ENCODE measurements at places on chromosomes 5 and 9.
A peak's percentile ranks its signal among the peaks of the same experiment; 100 is the strongest.

DNA sequence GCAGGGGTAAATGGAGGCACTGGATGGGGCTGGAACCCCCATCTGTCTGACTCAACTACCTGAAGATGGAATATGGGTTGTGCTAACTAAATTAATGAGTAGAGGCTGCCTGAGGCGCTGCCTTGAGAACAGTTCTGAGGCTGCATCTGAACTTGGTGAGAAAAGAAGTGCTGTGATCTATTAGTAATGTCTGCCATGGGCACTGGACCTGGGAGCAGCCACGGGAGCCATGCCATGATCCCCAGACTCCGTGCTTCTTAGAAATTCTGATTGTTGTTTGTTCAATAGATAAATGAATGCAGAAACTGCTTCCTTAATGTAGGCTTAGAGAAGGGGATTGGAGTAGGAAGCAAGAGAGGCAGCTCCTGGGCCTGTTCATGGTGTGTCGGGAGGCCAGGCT, 80.2 kb downstream of the KCNIP1 start:
- no peak for DNase-seq

- DNase-seq: no peak
Measured at GRCh38 chr5:151244206-151244605, 8.8 kb upstream of the GM2A start.

GRCh38 chr5:16152601-16153568, 26.7 kb downstream of the MARCHF11 start:
- no peak for DNase-seq

GRCh38 chr9:99253772-99254431, 31.8 kb downstream of the SEC61B start:
- DNase-seq: no peak

- no peak for DNase-seq
Measured at GRCh38 chr5:134142052-134142451, 27.6 kb downstream of the TCF7 start.

DNA sequence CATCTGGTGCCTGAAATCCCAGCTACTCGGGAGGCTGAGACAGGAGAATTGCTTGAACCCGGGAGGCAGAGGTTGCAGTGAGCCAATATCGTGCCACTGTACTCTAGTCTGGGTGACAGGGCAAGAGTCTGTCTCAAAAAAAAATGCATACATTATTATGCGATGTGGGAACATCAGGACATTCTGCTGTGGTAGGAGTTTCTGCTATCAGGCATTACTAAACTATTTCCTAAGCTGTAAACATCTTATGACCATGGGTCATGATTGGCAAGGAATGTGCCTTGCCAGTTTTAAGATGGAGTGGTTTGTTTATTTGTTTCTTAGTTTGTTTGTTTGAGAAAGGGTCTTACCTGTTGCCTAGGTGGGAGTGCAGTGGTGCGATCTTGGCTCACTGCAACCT, 45.1 kb upstream of the FAM120A start:
- no peak for DNase-seq

DNA sequence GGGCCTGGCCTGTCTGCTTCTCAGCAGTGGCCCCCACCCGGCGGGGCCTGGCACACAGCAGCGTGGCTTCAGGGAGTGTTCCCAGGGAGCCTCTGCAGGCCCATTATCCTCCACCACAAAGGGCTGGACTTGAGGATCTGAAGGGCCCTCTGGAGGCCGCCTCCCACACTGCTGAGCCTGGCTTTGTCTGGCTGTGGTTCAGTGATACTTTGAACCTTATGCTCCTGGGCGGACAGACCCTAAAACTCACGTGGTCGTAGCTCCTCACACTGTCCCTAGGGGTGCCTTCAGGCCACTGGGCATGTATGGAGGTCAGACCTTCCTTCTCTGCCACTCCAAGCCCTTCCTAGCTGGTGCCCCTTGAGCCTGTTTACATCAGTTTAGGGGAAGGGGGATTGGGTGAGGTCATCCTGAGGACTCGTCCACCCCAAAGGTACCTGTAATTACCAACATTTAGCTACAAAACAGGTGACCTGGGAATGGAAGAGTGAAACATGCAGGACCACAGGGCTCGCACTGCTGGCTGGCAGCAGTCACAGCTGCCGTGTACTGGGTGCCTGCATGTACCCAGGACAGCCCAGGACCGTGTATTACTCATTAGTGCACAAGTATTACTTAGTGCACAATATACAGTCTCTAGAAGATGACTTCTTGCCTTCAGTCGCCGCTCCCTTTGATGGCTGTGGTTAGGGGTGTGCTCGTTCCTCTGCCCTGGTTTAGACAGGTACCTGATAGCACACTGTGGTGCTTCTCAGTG, 8.5 kb downstream of the GRHPR start:
- DNase-seq: no peak

- DNase-seq: no peak
Measured at GRCh38 chr5:54453046-54453445, 2.5 kb upstream of the HSPB3 start.

GRCh38 chr5:156475182-156476157, 148.5 kb downstream of the SGCD start:
- peak; percentile 93 for DNase-seq

DNA sequence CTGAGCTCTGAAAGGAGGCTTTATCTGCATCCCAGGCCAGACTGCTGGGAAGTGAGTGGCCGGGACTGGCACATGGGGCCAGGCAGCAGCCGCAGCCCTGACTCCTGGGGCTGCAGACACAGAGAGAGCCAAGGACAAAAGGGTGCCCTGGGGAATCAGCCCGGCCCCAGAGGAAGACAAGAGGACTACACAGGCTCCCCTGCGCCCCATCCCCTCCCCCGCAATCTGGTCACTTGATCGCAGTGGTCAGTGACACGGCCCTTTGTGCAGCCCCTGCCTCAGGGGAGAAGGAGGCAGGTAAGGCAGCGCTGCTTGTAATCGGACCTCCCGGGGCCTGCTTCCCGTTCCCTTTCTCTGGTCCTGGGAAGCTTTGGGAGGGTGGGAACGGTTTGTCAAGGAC, 55.5 kb upstream of the FUBP3 start:
- no peak for DNase-seq

DNA sequence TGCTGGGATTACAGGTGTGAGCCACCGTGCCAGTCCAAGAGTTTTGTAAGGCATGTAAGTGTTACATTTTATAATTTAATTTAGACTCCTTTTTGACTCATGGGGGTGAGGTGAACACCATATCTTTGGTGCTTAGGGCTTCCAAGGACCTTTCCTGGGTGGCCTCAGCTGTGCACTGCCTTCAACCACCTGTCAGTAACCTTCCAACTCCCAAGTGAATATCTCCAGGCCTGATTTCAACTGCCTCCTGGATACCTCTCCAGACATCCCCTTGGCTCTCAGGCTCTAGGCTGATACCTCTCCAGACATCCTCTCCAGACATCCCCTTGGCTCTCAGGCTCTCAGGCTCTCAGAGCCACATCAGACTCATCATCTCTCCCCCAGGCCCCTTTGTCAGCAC, 30.9 kb upstream of the TTLL11 start:
- DNase-seq: no peak

GRCh38 chr9:137881591-137882505, 4.3 kb downstream of the CACNA1B start:
- no peak for DNase-seq

DNA sequence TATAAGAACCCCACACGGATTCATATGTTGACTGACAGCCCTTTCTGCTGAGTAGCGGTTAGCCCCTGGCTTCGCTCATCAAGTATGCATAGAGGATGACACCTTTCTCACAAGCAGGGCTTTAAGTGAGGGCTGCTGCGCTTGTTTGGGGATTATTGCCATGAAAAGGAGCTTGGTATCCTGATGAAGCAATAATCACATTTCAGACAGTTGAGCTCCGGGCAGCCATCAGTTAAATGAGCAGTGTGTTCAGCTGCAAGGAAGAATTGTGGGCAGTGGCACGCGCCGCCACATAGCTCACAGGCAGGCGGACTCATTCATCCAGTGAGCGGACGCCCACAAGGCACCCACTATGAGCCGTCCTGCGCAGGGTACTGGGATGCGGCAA, 77.6 kb downstream of the NEK6 start:
- no peak for DNase-seq

- no peak for DNase-seq
Measured at GRCh38 chr5:158039441-158039840, 180.5 kb upstream of the CLINT1 start.

DNA sequence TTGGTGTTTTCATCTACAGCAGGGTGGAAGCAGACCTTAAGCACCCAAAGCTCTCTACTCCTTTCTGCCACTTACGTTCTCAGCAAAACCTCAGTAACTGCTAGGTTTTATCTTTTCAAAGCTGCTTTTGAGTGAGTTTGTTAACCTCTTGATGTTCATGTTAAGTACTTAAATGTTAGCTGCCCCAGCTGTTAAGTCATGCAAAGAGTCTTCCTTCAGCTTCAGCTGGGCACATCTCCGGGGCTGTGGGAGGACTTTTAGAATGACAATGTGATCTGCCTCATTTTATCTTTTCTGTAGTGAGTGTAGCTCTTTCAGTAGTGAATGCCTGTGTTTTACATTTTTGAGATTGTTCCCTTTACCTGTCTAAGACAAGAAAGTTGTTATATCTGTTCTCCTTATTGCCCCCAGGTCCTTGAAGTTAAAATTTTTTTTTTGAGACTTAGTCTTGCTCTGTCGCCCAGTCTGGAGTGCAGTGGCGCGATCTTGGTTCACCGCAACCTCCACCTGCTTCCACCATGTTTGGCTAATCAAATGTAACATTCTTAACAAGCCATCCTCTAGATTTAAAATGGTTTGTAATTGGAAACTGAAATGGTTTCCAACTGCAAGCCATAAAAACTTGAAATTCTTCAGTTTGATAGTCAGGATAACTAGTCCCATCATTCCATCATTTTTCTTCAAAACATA, 19.6 kb downstream of the KDM4C start:
- DNase-seq: no peak

- DNase-seq: no peak
Measured at GRCh38 chr9:72151104-72151503, 1.9 kb downstream of the GDA start.

- DNase-seq: peak; percentile 21
Measured at GRCh38 chr5:135211083-135211790, 177.2 kb upstream of the PITX1 start.

DNA sequence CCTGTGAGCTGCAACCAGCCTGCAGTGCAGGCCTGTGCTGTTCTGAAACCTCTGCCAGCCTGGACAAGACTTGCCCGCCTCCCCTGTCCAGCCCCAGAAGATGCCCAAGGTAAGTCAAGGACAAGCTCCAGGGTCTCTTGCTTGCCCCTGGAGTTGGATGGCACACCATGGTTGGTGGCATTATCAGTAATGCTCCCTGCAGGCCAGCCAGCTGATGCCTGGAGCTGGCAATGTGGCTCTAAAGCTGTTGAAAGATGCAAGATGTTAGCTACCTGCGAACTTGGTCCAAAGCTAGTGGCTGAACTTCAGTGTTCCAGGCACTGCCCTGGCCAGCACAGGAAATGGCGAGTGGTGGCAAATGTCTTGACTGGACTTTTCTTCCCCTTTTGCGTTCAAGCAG, 14.0 kb upstream of the LTC4S start:
- no peak for DNase-seq

GRCh38 chr9:89718651-89719050, 113.8 kb downstream of the GADD45G start:
- DNase-seq: no peak

- no peak for DNase-seq
Measured at GRCh38 chr5:14669975-14670374, 5.5 kb downstream of the OTULIN start.

DNA sequence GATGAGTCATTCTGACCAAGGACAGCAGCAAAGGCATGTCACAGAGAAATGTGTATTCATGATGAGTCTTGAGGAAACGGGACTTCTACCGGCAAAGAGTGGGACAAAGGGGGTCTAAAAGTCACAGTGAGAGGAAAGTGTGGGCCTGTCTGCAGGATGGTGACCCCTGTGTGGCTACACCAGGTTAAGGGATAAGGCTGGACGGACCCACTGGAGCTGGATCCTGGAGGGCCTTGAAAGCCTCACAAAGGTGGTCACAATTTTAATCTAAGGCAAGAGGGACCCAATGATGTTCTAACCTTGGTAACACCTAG, 176.5 kb downstream of the CDK5RAP2 start:
- no peak for DNase-seq

GRCh38 chr5:157100140-157100679, 8.6 kb downstream of the HAVCR2 start:
- peak; percentile 86 for DNase-seq

DNA sequence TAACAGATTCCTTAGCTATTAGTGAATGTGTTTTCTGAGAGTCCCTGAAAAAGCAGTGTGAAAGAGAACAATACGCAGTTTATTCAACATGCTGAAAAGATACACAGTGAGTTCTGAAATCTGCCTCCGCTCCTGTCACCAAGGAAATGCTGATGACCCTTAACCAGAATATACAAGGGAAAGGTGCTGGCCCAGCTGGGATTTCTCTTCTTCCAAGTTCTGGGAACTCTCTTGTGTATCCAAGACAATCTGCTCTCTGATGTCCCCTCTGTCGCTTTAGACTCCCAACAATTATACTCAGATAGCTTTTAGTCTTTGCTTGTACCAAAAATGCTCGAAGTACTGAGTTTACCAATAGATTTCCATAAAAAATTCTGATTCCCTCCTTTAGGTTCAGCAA, 214.9 kb downstream of the TMEM167A start:
- DNase-seq: no peak

- no peak for DNase-seq
Measured at GRCh38 chr5:140672455-140673186, 755 bp downstream of the DND1 start.

DNA sequence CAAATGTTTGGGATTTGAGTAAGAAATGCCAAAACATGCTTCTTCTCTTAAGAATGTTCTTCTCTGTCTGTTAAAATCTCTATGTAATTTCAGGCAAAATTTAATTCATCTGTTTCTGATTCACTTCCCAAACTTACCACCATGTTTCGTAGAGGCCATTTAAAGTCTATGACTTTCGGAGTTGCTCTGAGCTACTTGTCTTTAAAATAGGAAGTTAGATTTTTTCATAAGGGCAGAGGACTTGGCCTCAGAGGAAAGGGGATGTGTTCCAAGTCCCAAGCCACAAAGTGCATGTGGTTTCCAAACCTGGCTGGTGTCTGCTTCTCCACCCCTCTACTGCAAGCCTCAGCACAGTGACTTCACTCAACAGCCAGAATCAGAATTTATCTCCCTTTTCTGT, 111.3 kb upstream of the ADRA1B start:
- no peak for DNase-seq

GRCh38 chr5:58088941-58089340, 370.9 kb downstream of the PLK2 start:
- no peak for DNase-seq

GRCh38 chr9:23542927-23543326, 283.1 kb downstream of the ELAVL2 start:
- DNase-seq: no peak

- DNase-seq: no peak
Measured at GRCh38 chr9:27985714-27986113, 412.4 kb upstream of the C9orf72 start.

DNA sequence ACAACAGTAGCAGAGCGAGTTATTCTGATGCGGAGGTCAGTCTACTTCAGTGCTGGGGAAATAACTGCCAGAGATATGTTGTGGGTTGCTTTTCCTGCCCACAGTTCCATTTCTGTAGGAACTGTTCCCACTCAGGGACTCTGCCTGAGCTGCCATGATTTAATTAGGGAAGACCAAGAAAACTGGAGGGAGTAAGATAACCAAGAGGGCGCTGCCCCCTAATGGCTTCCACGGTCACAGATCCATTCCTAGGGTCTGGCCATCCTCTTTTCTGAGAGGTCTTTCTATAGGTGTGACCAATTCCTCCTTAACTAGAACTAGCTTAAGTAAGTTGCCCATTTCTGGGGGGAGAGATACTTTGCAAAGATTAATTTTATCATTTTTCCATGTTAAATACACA, 125.9 kb downstream of the APBA1 start:
- DNase-seq: peak; percentile 31

- DNase-seq: no peak
Measured at GRCh38 chr5:80653502-80653901, 950 bp upstream of the MSH3 start.
